Kidney (tissue), 22 donors: ENCODE measurements at places on chromosomes 4 and X.

GRCh38 chr4:86926435-86927086, 8.2 kb upstream of the AFF1 start:
- no peak for DNase-seq

- DNase-seq: no peak
Observed at GRCh38 chr4:125582302-125582701, 267.5 kb downstream of the FAT4 start.

DNA sequence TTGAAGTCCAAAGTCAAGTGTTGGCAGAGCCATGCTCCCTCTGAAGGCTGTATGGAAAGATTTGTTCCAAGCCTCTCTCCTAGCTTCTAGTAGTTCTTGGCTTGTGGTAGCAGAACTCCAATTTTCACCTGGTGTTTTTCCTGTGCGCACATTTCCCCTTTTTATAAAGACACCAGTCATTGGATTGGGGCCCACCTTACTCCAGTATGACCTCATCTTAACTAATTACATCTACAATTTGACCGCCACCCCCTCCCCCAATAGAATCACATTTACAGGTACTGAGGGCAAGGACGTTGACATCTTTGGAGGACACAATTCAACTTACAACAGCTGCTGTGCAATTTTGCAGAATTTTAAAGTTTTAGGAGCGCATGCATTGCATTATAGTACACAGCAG, 16.8 kb downstream of the RAB39B start:
- DNase-seq: no peak

- DNase-seq: no peak
Observed at GRCh38 chr4:10102474-10103332, 13.9 kb downstream of the WDR1 start.

DNA sequence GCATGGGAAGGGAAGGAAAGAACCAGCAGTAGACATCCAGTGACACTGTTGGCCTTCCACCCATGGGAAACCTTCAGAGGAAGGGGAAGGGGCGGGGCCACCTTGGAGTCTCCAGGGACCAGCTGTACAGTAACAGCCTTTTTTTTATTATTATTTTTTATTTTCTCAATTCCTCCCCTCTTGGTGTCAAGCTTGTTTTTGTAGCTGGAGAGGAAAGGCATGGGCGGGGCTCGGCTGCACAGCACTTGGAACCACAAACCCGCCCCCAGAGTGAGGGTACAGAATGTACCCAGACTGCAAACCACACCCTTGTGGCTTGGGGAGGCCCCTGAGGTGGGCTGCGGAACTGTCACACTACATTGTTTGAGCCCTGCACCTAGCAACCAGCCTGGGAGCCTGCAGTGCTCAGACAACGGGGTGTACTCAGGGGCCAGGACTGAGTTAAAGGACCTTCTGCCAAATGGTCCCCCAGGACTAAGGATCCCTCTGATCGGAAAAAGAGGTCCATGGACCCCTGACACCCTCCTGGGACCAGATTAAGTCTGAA, 45.7 kb downstream of the PRPS1 start:
- peak; percentile 43 for DNase-seq
